Right hindlimb (tissue), 1 donor: ENCODE measurements at places on chromosomes 5 and 9.
A peak's percentile ranks its signal among the peaks of the same experiment; 100 is the strongest.

DNA sequence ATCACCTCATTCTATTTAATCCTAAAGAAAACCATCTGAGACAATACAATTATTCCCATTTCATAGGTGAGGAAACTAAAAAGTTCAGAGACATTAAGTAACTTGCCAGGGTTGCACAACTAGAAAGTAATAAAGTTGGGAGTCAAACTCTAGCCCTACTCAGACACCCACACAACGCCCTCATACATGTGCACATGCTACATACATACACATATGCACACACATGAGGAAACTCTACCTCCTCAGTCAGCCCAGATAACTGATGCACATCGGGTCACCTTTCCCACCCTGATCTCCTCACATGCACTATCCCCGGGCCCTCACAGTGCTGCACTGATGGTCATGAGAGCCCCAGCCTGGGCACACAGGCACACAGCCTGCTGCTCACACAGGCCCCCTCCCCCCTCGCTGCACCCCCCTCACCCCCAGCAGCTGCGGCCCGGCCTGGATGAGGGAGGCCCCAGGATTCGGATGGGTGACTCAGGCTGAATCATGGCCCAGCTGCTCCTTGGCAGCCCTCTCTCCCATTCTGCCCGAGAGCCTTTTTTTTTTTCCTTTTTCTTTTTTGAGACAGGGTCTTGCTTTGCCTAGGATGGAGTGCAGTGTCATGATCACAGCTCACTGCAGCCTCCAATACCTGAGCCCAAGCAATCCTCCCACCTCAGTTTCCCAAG, 5.0 kb upstream of the GPRIN1 start:
- no peak for DNase-seq

GRCh38 chr5:10734037-10734709, 26.9 kb downstream of the DAP start:
- no peak for DNase-seq

DNA sequence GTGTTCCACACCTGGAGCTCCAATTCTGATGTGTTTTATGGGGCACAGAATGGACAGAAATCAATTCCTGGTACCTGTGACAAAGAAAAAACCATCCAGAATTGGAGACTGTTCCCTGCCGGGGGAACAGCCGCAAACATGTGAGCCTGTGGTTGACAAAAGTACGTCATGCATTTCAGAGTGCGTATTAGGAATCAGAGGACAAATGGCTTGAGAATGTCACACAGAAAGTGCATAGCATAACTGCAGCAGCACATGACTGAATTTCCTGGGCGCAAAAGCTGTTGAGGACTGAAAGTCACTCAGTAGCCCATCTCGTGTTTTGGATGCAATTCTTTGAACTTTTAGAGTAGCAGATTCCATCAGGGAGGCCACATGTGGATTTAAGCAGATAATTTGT, 85.1 kb downstream of the TRIO start:
- no peak for DNase-seq

DNA sequence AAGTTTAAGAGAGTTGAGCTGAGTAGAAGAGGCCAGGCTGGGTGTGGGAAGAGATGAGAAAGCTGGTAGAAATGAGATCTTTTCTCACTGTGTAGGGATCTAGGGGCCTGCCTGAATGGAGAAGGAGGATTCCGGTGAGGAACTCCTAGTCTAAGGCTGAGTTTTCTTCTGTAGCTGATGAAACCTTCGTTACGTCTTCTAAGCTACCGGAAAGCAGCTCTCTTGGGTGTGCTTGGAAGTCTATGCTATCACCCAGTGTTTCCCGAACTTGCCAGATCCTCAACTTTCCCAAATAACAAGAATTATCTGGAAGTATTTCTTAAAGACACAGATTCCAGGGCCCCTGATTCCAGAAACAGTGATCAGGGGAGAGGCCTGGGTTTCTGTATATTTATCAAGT, 55.4 kb upstream of the TNFSF15 start:
- no peak for DNase-seq

DNA sequence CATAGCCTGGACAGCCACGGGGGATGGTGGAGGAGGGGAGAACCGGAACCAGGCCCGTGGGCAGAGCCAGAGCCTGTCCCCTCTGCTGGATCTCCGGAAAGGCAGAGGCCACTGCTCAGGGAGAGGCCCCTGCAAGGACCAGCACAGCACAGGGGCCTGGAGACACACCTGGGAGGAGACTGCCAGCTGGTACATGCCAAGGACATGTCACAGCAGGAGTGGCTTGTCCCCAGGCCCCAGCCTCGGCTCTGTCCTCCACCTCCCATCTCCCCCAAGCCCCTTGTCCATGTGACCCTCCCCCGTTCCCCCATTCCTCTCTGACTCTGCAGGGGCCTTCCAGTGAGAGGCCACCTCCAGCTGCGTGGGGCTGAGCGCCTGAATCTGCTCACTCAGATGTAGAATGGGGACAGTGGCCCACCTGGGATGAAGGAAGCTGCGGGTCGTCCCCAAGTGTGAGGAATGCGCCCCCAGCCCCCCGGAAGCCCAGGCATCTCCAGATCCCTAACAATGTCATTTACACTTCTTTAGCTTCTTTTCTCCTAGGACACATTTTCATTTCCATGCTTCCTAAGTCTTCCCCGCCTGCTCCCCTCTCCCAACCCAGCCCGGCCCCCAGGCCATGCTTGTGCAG, 349.6 kb upstream of the IRX2 start:
- no peak for DNase-seq

DNA sequence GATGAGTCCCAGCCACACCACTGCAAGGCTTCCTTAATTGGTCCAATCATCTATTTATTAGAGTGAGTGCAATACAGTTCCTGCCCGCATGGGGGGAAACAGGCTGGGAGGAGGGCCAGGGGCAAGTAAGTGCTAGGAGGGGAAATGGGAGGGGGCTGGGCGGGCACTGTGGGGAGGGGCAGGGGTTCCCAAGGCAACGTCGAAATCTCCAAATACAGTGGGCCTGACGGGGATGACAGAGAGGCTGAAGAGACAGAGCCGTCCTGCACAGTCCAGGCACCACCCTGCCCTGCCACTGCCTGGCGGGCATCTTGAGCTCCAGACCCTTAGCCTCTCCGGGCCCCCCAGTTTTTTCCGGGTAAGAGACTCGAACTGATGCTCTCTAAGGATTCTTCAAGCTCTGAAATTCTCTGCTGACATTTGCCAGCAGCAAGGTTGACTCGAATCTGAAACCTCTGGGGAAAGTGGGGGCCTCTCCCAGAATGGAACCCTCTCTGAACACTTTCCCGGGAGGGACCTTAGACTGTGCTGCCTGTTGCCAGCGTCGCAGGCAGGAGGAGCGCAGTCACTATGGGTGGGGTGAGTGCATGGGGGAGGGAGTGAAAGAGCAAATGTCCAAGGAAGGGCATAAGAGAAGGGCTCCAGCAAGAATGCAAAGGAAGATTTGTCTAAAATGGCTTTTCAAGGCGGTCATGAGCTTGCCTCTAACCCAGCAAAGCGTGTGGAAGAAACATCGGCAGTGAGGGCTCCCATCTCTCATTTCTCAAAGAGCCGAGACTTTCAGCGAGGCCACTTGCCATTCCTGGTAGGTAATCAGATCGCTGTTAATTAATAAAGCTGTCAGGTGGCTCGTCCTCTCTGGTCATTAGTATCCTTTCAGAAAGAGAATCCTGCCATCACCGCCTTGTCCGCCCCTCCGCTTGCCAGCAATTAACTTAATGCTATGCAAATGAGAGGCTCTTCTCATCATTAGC, 99.0 kb downstream of the GTF3C4 start:
- DNase-seq: peak; percentile 84

- DNase-seq: no peak
Measured at GRCh38 chr5:2263763-2264162, 381.0 kb upstream of the IRX4 start.

GRCh38 chr5:108016101-108016500, 345.4 kb upstream of the EFNA5 start:
- no peak for DNase-seq

GRCh38 chr5:151037561-151038411, 17.4 kb downstream of the GPX3 start:
- DNase-seq: peak; percentile 66

DNA sequence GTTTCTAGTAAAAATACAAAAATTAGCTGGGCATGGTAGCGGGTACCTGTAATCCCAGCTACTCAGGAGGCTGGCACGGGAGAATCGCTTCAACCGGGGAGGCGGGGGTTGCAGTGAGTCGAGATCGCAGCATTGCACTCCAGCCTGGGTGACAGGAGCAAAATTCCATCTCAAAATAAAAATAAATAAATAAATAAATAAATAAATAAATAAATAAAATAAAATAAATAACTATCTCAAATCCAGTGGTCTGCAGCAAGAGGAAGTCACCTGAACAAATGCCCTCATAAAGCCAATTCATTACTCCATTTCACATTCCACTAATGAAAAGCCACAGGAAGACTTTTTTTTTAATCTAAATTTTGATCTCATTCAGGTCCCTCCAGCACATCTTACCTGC, 114.2 kb downstream of the EFNA5 start:
- DNase-seq: no peak

- no peak for DNase-seq
Measured at GRCh38 chr5:34501016-34501415, 155.1 kb upstream of the RAI14 start.

GRCh38 chr5:67206929-67207328, 10.3 kb upstream of the CD180 start:
- DNase-seq: no peak

- no peak for DNase-seq
Measured at GRCh38 chr5:179812135-179812825, 5.6 kb upstream of the MGAT4B start.

GRCh38 chr5:78509884-78510769, 138.4 kb downstream of the LHFPL2 start:
- peak; percentile 70 for DNase-seq

DNA sequence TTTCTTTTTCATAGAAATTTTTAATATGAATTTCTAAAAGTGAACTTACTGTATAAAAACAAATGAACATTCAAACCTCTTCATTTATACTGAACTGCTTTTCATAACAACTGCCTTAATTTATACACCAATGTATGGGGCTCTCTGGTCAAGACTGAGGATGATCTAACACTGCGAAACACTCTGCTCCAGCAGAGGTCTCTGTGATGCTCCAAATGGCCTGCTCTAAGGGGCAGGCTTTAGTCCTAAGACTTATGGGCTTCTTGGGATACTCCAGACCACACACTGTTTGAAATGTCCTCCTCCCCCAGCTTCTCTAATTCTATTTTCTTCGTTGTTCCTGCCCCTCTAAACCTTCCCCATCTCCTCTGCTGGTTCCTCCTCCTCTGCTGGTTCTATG, 58.5 kb downstream of the LIFR start:
- DNase-seq: no peak

DNA sequence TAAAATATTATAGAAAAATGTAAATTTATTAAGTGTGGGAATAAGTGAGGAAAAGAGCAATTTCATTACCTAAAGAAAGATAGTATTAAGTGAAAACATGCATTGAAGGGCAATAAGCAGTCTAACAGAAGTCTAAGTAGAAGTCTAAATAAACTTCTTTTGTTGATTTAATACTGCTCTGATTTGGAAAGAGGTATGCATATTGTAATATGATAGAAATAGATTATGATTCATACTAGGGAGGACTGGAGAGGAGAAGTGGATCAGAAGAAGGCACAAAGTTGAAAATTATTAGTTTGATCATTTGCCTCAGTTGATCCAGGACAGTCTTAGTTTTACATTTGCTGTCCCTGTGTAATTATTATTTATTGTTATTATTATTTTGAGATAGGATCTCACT, 6.6 kb upstream of the ERBIN start:
- DNase-seq: no peak

GRCh38 chr9:69364510-69365150, 39.6 kb downstream of the ENTREP1 start:
- DNase-seq: no peak

GRCh38 chr5:139717221-139717620, 69.1 kb downstream of the CXXC5 start:
- no peak for DNase-seq

DNA sequence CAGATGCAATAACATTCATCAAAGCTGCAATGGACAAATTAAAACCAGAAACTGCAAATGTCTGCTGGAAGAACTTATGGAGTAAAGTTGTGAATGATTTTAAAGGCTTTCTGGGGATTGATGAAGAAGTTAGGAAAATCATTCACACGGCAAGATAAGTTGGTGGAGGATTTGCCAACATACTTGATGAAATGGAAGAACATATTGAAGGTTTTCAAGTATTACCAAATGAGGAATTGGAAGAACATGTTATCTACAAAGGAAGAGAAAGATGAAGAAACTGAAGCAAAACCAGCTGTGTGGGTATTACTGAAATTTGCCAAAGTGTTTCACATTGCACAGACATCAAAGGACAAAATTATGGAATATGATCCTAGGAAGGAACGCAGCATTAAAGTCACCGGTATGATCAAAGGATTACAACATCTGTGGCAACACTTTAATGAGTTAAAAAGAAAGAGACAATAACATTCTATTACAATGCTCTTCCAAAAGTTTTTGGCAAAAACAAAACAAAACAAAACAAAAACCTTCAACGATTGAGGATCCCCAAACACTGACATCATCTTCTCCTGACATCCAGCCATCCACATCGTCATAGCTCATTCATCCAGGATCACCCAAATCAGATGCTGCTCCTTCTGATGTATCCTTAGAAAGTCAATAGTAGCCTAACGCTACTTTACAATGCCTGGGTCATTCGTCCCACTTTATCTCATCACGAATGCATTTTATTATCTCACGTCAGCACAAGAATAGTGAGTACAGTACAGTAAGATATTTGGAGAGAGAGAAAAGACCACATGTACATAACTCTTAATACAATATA, 61.3 kb upstream of the SMC5 start:
- DNase-seq: no peak

DNA sequence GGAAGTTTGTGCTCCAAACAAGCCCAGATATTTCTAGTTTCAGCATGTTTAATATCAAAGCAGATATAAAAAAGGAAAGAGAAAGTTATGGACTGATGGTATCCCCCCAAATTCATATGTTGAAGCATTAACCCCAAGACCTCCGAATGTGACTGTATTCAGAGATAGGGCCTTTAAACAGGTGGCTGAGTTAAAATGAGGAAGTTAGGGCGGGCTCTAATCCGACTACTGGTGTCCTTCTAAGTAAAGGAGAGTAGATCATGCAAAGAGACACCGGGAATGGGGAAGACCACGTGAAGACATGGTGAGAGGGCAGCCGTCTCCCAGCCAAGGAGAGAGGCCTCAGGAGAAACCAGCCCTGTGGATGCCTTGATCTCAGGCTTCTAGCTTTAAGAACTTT, 324.1 kb upstream of the KIF2A start:
- DNase-seq: no peak

GRCh38 chr9:36873247-36873875, 160.7 kb downstream of the PAX5 start:
- DNase-seq: peak; percentile 24

DNA sequence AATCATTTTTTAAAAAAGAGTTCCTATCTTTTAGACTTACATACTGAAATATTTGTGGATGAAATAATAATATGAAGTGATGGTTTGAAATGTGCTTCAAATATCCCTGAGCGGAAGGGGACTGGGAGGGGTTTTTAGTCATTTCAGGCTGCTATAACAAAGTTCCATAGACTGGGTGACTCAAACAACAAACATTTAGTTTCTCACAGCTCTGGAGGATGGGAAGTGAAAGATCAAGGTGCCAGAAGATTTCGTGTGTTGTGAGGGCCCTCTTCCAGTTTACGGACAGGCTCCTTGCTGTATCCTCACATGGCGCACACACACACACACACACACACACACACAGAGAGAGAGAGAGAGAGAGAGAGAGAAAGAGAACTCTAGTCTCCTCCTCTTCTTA, 27.1 kb upstream of the TEX10 start:
- DNase-seq: no peak
